Lung (tissue), 17 donors: ENCODE measurements at places on chromosomes 3 and 15.

DNA sequence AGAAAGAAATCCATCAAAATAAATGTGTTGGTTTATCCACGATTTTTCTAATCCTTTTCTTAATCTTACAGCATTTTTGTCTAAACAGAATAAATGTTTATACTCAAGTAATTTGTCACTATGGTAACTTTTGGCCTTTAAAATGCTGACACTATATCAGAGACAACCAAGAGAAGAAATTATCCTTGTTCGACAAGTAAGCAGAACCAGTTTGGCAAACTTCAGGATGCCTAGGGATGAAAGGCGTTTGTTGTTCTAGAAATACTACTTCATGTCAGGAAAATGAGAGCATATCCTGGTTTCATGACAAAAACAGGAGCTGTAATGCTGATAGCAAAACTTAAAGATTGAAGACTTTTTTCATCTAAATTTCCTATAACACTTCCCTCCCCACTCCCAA is 308.0 kb upstream of the ATP11B start:
- DNase-seq = no peak

DNA sequence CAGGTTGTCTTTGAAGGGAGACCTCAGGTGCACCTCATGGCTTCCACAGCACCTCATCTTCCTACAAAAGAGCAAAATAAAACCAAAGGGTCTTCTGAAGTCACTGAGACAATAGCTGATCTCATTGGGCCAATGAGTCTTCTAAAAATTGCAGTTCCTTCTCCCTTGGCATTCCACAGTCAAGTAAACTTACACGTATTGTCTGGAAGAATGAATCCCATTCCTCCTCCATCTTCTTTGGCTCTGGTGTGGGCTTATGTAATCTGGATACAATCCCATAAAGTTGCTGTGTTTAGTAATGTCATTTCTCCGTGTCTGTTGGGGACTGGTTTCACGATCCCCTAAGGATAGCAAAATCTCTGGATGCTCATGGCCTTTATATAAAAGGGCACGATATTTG is 85.5 kb upstream of the CGNL1 start:
- DNase-seq = no peak

- no peak for DNase-seq
These were observed 58.3 kb upstream of the SKOR1 start for GRCh38 chr15:67766968-67767367.

GRCh38 chr3:122443090-122443489 is 27.2 kb upstream of the WDR5B start:
- DNase-seq = no peak

- DNase-seq = no peak
These were observed 126.9 kb upstream of the MRPS22 start for GRCh38 chr3:139216958-139217357.

DNA sequence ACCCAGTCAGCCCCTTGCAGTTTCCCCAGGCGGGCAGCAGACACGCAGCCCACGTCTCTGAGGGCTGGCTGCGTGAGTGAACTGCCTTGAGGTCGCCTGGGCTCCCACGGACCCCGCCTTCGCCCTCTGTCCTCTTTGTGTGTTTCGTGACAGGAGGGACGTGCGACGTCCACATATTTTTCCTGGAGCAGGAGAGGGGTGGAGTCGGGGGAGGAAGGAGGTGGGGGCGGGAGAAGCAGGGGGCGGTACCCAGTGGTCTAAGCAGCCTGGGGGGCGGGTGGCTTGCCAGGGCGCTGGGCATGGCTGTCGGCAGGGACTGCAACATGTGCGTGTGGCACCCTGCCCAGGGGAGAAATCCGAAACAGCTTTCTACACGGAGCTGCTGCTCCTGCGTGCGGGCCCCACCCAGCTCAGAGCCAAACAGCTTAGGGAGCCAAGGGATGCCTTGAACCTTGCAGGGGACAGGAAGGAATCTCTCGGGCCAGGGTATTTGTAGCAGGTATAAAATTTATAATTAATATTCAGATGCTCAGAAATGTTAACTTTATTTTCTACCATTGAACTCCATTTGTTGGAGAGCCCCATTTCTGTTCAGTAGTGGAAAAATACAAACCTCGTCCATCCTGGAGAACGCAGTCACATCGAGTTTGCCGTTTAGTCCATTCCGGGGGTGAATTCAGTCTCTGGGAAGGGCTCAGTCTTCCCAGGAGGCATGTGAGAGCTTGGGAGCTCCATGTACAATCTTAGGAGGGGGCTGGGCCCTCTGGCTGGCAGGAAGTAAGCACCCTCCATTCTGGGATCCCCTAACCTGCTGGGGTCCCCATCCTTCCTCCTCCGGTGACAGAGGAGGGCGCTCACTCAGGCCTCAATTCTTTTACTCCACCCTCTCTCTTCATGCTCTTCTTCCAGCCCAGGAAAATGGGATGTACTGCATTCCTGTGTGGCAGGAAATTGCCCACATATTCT is 79.1 kb upstream of the MEF2A start:
- DNase-seq = peak; percentile 69

DNA sequence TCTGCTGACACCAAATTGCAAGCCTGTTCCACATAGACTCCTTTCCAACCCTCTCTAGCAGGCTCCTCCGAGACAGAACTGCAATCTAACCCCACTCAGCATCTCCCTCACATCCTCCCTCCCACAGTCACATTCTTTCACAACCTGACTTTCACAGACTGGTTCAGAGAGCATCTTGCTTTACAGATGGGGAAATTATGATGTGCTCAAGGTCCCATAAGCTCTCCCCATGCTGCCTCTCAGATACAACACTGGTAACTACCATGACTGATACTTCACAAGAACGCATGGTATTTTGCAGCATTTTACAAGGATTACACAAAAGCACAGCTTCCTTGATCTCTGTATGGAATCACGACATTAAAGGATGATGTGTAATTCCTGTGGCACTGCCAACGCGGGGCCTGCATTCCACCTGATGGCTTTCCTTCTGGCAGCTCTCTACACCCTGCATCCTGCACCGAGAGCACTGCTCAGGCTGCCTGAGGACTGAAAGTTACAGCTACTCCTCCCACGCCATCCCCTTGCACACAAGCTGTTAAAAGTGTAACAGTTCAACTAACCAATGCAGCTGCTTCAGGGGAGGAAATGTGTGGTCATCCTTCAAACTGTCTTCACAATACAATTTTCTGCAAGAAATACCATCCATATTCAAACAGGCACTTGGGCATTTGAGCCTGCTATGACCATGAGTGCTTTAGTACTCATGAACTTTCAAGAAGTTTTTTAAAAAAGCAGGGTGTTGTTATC is 27.6 kb downstream of the TBC1D2B start:
- DNase-seq = no peak

DNA sequence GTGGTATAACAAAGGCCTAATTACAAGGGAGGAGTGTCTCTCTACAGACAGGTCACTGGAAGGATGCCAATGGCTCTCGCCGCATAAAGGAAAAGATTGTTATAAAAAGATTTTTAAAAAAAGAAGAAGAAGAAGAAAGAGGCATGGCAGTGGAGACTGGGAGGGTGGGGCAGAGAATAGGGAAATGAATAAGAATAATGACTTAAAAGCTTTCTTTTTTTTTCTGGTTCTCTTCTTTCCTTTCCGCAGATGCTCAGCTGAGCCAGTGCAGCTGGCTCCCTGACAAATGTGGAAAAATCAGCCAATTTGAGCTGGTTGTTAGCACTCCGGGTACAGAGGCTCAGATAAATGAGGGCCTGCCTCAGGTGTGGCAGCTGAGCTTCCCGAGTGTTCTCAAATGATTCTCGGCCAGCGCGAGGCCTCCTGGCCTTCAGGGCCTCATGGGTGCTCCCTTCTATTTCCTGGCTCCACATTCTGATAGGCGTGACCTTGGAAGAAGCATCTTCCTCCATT is 234.1 kb downstream of the RORA start:
- DNase-seq = no peak

DNA sequence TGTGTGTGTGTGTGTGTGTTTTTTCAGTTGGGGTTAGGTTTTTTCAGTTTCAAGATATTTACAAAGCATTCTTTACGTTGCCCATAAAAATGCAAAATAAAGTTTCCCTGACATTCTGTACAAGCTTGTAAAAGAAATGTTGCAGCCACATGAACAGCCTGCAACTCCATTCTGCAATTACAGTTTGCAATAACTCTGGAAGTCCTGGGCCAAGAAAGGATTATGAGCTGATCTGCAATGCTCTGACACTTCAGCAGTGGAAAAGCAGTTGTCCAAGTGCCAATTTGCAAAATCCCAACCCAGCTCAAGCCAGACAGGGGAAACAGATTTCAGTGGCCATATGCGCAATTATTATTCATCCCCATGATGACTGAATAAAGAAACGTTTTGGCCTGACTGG is 322.1 kb downstream of the MEX3B start:
- DNase-seq = peak; percentile 83

DNA sequence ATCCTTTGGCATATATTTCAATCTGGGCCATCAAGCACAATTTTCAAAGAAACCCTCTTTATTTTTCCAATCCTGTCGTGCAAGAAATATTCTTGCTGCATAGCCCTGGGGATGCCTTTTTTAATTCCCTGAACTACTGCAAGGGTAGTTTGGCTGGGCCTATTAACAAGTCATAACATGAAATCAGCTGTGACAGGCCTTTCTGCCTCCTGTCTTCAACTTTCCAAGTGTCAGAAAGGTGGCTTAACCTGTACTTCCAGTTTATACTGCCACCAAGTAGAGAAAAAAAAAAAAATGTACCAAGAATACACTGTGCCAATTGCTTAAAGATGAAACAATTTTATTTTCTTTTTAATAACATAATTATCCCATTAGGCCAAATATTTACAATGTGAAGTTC is 32.4 kb upstream of the SPPL2A start:
- DNase-seq = peak; percentile 79

GRCh38 chr15:100877551-100877950 is 2.1 kb upstream of the ALDH1A3 start:
- DNase-seq = no peak

DNA sequence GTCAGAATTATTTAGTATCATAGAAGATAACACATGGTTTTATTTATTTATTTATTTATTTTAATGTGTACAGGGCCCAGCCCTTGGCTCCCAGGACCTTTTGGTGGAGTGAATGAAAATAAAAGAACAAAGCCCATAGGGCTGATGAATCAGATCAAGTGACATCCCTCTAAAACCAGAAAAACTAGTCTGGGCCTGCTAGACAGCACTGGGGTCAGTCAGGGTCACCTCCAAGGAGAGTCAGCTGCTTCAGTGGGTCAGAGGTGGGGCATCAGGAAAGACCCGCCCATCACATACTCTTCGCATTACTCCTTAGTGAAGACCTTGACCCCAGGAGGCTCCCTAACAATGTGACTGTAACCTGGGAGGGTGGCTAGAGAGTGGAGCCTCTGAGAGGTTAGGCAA is 12.8 kb downstream of the PPCDC start:
- no peak for DNase-seq

- no peak for DNase-seq
These were observed 307.2 kb downstream of the FEZF2 start for GRCh38 chr3:62065985-62066693.

- DNase-seq = peak; percentile 36
These were observed 1.5 kb downstream of the CMTM6 start for GRCh38 chr3:32500880-32501782.

DNA sequence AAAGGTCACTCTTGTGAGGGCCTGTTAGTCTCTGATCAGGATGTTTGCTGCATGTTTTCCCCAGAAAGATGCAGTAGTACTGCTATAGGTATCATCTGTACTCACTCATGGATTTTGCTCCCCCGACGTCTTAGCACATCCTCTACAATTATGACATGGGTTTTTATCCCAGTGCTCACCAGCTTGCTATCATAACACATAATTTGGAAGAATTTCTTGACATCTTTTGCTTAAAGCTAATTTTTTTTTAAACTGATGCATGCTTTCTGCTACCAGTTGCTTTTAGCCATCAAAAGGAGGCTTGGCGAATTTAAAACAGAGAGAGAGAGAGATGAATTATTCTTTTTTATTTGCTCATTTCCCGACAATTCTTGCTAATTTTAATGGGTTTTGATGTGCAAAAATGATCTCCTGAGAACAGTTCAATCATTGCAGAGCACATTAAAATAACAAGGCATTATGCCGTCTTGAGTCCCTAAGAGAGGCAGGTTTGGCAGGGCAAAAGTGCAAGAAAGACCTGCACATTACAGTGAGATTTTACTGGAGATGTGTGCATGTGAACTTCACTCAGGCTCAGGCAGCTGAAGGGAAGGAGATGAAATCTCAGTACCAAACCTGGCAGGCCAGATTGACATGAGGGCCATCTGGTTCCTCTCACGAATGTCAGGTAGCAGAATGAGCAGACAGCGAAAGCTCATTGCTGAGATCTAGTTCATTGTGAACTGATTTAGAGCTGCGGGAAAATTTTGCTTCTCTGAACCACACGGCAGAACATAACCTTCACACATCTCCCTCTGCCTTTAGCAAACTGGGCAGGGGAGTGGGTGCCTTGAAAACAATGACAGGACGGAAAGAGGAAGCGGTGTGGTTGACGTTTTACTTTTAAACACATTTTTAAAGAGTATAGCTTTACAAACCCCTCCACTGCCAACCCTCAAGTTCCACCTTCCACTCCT is 25.9 kb upstream of the GOLGA8B start:
- no peak for DNase-seq

DNA sequence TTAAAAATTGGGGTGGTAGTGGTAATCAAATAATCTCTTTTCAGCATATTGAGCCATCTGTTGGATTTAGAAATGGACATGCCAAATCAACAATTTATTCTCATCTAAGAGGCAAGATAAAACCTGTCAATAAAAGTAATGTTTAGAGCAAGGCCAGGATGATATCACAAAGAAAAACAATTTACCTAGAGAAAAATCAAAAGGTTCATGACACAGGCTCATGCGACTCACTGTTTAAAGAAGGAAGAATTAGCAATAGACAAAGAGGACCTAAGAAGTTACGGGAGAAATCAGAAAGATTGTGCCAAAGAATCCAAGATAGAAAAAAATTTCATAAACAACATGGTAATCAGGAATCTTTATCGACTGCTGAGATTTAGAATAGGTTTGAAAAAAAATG is 868.5 kb upstream of the GBE1 start:
- no peak for DNase-seq

GRCh38 chr15:59169251-59169708 is 37.4 kb upstream of the LDHAL6B start:
- DNase-seq = no peak

DNA sequence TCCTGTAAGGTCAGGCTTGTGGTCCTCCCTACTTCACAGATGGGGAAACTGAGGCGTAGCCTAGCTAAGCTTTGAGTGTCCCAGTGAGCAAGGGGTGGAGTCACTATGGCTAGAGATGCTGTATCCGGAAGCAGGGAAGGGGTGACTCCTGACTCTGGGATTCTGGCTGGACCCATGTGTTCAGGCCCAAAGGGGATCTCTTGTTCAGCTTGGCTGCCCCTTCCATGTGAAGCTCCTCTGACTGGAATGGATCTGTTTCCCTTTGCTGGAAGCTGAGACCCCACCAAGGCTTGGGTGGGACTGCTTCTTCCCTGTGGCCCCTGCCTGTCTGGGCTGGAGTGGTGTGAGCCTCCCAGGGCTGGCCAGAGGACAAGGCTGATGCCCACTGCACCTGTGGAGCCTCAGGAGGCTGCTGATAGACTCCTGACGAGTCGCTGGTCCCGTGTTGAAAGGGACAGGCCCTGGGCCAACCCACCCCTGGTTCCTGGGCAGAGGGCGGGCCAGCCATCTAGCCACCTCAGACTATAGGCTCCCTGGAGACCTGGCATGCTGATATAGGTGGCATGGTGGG is 1.0 kb downstream of the MAPKAPK3 start:
- no peak for DNase-seq

- peak; percentile 10 for DNase-seq
These were observed 646.0 kb downstream of the TUSC7 start for GRCh38 chr3:117355566-117355965.

GRCh38 chr3:32340039-32340438 is 51.6 kb upstream of the CMTM7 start:
- DNase-seq = peak; percentile 77

- no peak for DNase-seq
These were observed 472.7 kb upstream of the NR2F2 start for GRCh38 chr15:95857758-95858157.
